Vagina (tissue), 2 donors: ENCODE measurements at places on chromosomes 12 and 14.

GRCh38 chr14:90612801-90613200 lies 203.4 kb downstream of the TTC7B start:
- DNase-seq, result no peak

- no peak for DNase-seq
Measured at GRCh38 chr12:107748472-107748871, 12.5 kb downstream of the PRDM4 start.

DNA sequence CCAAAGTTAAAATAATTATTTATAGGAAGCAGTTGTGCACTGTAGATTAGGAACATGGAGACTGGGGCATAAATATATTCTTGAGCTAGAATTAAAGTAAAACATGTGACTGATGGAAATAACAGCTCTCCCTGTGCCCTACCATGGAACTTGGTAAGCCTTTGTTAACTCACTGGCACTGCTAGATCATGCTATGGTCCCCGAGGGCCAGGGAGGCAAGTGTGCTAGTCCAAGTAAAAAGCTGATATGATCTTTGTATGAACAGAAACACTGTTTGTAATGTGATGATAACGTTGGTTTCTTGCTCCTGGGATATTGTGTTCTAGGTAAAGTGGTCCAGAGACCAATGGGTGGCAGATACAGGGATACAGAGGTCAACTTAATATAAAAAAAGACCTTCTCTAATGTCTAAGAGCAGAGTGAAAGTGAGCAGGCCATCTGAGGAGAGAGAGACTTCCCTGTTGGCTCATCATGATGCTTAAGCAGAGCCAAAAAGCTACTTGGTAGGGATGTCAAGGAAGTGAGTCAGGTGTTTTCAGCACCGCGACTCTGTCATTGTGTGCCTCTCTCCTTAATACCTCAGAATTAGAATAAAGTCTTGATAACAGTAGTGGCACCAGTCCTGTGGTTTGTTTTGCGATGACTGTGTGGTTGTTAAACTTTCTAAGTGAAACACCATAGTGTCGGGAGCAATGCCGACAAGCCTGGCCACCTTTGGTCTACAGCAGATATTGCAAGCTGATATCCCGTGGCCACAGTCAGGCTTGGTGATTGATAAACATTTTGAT lies 27.6 kb downstream of the BICD1 start:
- no peak for DNase-seq

GRCh38 chr14:99475179-99475578 lies 5.5 kb downstream of the SETD3 start:
- DNase-seq, result no peak

GRCh38 chr14:30756594-30756993 lies 117.8 kb upstream of the COCH start:
- DNase-seq, result no peak

DNA sequence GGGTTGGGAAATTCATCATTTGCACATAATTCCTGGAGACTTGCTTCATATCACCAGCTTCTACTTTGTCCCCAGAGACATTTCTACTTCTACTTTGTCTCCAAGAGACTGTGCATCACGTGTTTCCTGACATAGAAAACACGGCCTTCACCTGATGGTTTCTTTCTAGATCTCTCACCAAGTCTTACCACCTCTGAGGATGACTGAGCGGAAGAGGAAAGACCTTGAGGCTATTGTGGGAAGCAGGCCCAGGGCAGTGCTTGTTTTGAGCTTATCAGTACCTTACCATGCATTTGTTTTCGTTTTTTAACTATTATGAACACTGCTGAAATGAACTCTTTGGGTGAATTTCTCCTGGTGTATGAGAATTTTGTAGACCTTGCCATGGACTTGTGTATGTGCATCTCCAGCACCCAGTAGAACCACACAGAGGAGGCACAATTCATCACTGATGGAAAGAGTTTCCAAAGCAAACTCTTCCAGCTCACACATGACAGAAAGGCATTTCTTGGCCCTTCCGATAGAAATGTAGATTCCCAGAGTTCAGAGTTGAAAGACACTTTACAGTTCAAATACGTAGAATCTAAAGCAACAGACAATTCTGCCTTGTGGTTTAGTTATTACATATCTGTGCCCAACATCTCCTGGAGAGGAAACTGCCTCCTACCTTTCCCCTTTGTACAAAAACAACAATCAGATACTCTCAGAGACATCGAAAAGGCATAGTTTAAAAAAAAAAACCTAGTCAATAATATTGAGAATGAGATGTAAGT lies 434.7 kb downstream of the FUT8 start:
- DNase-seq, result no peak
